ENCODE measurements at places on chromosomes 1 and 21. TPM values are rescaled to one million over a fixed set of nuclear protein-coding genes. Genes with fewer than 3 reads are reported as not detected.

DIO1 gene
- total RNA-seq = not detected

OR2M3 gene
- not detected for total RNA-seq

DNA sequence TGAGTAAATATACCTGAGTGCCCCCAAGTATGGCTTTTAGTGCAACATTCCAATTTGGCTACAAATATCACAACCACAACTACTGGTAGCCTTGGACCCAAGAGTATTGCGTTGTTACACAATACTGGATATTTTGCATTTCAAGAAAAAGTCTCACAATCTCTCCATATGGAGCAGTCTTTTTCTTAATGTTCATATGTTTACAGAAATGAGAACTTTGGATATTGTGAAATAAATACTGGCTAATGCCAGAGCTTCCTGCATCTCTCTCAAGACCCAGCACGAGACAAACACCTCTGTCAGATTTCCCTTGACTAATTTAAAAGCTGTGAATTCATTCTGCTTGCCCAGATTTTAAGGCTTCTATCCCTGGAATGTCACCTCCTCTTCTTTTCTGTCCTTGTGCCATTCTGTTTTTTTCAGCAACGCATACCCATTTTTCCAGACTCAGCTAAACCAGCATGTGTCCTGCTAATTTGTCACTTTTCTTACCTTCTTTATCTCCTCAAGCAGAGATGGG is 136.2 kb upstream of the BACE2 start:
- no peak overlapping the region for H3K4me3 ChIP-seq
- H3K36me3 ChIP-seq = no peaks in the 10 kb centered on the region
- DNase-seq = no peak

DNA sequence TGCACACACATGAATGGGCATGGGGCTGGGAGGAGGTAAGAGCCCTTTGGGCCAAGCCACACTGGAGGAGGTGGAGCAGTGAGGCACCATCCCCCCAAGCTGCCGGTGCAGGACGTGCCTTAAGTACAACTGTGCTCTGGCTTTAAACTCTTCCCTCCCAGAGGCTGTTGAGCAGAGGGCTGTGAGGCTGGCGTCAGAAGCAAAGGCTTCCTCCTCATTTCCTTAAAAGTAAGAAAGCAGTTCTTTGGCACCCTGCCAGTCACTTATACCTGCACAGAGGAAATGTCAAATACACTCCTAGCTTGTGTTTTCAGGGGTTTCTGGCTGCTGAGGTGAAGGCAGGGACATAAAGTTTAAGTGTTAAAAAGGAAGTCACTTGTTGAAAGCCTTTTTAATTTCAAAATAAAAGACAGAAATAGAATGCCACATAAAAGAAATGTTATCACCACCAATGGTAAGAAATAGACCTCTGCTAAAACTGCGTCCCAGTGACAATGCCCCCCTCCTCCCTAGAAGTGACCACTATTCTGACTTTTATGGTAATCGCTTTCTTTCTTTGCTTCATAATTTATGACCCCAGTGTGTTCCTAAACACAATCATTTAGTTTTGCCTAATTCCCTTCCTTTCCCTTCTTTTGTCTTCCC is 33.0 kb downstream of the LAMC2 start:
- H3K36me3 ChIP-seq = no peaks in the 10 kb centered on the region
- H3K4me3 ChIP-seq = no peak overlapping the region
- no peak for DNase-seq
- peaks cover 46% of the 10 kb centered on the region for H3K4me1 ChIP-seq

MAB21L3 gene
- 0.10 TPM for total RNA-seq

DNA sequence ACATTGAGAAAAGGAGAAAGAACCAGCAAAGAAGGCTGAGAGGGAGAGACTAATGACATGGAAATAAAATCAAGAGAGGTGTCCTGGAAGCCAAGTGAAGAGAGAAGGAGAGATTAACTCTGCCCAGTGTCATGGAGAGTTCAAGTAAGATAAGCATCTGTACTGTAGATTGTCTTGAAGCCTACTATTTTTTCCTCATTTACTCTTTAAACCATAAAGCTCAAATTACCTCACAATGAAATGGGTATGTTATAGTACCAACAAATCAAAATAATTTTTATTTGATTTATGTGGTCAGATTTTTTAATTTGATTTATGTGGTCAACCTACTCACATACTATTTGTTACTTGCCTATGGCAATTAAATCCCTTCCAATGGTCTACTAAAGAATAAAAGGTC is 5.2 kb upstream of the PALMD start:
- no peak overlapping the region for H3K4me3 ChIP-seq
- H3K4me1 ChIP-seq = no peaks in the 10 kb centered on the region
- peaks cover 2% of the 10 kb centered on the region for H3K27me3 ChIP-seq

UBE2Q1 gene
- total RNA-seq = 99.4 TPM

IQCC gene
- total RNA-seq = 2.2 TPM

DNA sequence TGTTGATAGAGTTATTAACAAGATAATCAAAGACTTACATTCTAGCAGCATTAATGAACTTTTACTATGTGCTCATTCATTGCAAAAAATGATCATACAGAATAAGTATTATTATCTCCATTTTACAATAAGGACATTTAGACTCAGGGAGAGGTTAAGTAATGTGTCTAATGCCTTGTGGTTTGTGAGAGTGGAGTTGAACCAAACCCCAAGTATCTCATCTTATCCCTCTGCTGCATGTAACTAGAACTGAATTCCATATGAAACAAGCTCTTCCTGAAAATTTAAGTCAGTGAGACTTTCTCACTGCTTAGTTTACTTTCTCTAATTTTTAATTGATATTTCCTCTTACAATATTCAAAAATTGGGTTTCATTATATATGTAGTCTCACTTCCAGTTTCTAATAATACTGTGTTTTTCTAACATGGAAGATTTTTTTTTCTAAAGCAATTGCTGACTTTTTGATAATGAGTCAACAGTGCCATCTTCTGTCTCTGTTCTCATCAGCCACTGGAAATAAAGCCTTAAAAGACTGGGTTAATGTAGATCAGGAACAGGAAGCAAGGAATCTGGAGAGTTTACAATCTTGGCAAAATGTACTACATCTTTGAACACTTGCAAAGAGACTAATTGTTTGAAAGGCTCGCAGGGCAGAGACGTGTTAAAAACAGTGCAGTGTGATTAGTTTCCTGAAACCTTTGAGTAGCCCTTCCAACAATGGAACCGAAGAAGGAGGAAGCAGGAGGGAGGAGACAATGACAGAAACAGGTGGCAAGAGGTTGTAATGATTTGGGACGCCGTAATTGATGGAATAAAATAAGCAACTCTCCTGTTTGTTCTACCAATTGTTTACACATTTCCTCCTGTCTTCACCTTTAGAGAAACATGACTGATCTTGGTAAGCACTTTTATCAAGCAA is 567.6 kb downstream of the MRPL39 start:
- no peaks in the 10 kb centered on the region for H3K36me3 ChIP-seq
- H3K27me3 ChIP-seq = no peaks in the 10 kb centered on the region
- peaks cover 25% of the 10 kb centered on the region for H3K4me1 ChIP-seq

- peaks cover 50% of the 10 kb centered on the region for H3K4me1 ChIP-seq
- no peaks in the 10 kb centered on the region for H3K36me3 ChIP-seq
- H3K4me3 ChIP-seq = 0 out of 2 replicates have a peak overlapping the region, but pooled peaks have one; percentile 21
- peak overlapping the region; percentile 76 for H3K27ac ChIP-seq
Observed at GRCh38 chr1:99557546-99558202, 88.2 kb upstream of the PALMD start.

- no peak overlapping the region for H3K4me3 ChIP-seq
- peaks cover 40% of the 10 kb centered on the region for H3K36me3 ChIP-seq
- H3K4me1 ChIP-seq = peaks cover 40% of the 10 kb centered on the region
- DNase-seq = no peak
Observed at GRCh38 chr1:94637121-94637520, 95.6 kb upstream of the F3 start.

MFAP2 gene
- total RNA-seq = 32.3 TPM

DNA sequence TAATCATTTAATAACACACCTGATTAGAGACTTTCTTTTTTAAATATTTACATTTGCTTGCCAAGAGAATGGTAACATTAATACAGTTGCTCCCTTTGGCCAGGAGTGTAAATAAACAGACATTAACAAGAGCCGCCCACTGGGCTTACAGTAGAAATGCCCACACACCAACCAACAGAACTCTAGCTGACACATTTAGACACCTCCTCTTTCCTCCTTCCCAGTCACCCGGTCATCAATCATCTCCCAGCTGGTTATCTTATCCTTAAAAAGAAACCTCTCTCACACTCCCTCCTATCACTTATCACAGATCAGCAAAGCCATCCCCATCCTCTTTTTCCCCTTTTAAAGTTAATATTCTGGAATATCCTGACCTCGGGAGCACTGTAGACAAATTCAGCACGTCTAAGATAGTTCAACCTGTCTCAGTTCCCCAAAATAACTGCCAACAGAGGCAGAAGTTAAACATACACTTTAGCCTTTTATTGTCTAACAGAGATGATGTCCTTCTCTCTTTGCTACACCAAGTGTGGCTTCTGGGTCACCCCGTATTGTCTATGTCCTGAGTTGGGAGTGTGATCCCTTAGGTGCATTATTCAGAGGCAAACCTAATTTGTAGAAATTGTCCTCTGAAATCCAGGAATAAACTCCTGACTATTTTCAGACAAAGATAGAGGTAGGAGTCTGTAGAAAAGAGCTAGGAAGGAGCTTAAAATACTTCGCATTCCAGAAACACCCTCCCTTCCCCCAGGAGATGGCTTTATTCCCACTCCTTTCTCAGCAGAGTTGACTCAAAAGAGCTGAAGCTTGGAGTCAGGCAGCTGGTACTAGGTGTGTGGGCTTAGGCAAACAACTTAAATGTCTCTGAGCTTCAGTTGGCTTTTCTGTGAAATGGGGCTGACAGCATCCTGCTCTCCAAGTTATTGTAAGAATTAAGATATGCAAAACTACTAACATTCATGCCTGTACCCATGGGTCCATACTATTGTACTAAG is 8.8 kb downstream of the MYCL start:
- no peaks in the 10 kb centered on the region for H3K36me3 ChIP-seq
- H3K4me3 ChIP-seq = peak overlapping the region; percentile 46
- peaks cover 2% of the 10 kb centered on the region for H3K27me3 ChIP-seq
- H3K27ac ChIP-seq = peak overlapping the region; percentile 2

- H3K4me3 ChIP-seq = no peak overlapping the region
- DNase-seq = no peak
- H3K36me3 ChIP-seq = 0 out of 2 replicates have a peak, but pooled peaks cover 7% of the 10 kb centered on the region
Observed at GRCh38 chr21:32136546-32136945, 142.3 kb downstream of the MIS18A start.

DNA sequence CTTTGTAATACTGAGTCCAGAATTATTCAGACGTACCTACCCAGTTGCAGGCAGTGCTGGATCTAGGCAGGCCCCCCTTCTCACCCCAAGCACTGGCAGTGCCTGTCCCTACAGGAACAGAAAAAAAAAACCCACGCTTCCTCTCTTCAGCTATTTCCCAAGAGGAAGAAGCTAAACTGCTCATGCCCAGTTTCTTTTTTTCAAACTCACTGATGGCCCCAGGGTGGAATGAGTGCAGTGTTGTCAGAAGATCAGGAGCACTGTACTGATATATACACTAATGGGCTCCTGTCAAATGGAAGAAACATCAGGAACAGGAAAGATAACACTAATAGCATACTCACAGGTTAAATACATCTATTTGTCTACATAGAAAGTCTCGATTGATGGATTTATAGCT is 28.2 kb upstream of the DOCK7 start:
- H3K27me3 ChIP-seq = no peaks in the 10 kb centered on the region
- H3K4me1 ChIP-seq = peaks cover 14% of the 10 kb centered on the region
- no peak for DNase-seq
- H3K27ac ChIP-seq = no peak overlapping the region

- no peak for DNase-seq
- peaks cover 30% of the 10 kb centered on the region for H3K36me3 ChIP-seq
- peaks cover 32% of the 10 kb centered on the region for H3K4me1 ChIP-seq
- H3K27ac ChIP-seq = no peak overlapping the region
- no peaks in the 10 kb centered on the region for H3K27me3 ChIP-seq
Observed at GRCh38 chr1:200836213-200836612, 36.6 kb upstream of the GPR25 start.

NPHS2 gene
- total RNA-seq = not detected

DNA sequence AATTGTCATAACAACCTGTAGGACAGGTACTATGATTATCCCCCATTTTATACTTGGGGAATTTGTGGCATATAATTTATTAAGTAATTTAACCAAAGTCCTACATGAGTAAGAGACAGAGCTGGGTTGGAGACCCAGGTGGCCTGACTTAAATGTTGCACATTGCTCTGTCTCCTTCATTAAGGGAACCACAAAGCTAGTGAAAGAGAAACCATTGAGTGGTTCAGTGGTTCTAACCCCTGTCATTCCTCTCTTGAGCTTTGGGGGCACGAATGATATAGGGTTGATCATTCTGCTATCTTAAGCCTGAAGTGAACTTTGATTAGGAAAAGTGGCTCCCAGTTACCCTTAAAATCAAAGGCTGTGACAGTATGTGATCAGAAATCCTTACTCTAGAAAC is 5.3 kb upstream of the MAP3K7CL start:
- no peak for DNase-seq
- H3K27me3 ChIP-seq = no peaks in the 10 kb centered on the region
- no peak overlapping the region for H3K27ac ChIP-seq
- peaks cover 23% of the 10 kb centered on the region for H3K4me1 ChIP-seq
- no peaks in the 10 kb centered on the region for H3K36me3 ChIP-seq

MYOM3 gene
- total RNA-seq = not detected

GRCh38 chr1:22680726-22681125 is 27.7 kb downstream of the C1QB start:
- no peak for DNase-seq
- no peaks in the 10 kb centered on the region for H3K36me3 ChIP-seq
- H3K27ac ChIP-seq = no peak overlapping the region
- peaks cover 11% of the 10 kb centered on the region for H3K4me1 ChIP-seq
- peaks cover 10% of the 10 kb centered on the region for H3K27me3 ChIP-seq

GRCh38 chr1:145877923-145878486 is 7.7 kb downstream of the ANKRD35 start:
- no peaks in the 10 kb centered on the region for H3K36me3 ChIP-seq
- no peak for DNase-seq
- H3K4me1 ChIP-seq = peaks cover 17% of the 10 kb centered on the region
- H3K4me3 ChIP-seq = no peak overlapping the region
- H3K27ac ChIP-seq = peak overlapping the region; percentile 7

GRCh38 chr1:17230671-17231310 is 18.1 kb upstream of the PADI3 start:
- peaks cover 50% of the 10 kb centered on the region for H3K4me1 ChIP-seq
- H3K4me3 ChIP-seq = no peak overlapping the region
- DNase-seq = no peak
- H3K27me3 ChIP-seq = no peaks in the 10 kb centered on the region
- no peaks in the 10 kb centered on the region for H3K36me3 ChIP-seq
- no peak overlapping the region for H3K27ac ChIP-seq

Measured in HFFc6 (cell line).